ENCODE measurements at places on chromosomes 3 and 15.

DNA sequence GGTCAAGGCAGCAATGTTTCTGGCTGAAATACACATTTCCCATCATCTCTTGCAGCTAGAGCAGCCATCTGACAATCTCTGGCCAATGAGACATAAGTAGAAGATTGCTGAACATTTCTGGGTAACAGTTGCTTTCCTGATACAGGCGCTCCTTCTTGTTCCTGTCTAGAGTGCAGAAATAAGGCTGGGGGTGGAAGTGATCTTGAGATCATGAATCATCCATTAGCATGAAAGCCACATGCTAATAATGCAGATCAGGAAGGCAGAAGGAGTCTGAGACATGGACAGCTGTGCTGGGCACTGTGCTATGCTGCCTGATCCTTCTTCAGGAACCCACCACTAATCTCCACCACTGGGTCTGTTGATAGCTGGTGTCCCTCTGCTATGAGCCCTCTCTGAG lies 14.8 kb upstream of the TMEM108 start:
- DNase-seq = no peak

DNA sequence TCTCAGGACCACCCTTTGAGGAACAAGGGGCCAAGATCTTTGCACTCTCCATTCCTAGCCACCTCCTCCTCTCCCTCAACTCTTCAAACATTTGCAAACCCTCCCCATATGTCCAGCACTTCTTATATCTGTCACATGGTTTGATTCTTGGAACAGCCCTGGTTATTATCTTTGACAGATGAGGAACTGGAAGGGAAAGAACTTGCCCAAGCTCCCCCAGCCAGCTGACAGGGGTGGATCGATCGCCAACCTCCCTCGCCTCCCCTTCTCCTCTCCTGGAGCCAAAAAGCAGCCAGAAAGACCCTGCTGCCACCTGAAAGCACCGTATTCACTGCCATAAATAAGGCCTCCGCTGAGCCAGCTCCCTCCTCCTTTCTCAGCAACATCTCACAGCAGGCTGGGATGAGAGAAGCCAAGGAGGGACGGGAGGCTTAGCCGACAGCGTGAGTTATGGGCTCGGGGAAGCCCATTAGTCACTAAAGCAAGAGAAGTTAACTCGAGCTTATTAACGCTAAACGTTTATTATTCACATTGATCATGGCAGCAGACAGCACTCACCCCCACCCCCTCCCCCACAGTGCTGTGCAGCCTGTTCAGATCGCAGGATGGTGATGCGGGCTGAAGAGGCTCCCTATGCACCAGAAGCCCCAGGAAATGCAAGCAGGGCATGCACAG lies 22.2 kb upstream of the FGD5 start:
- no peak for DNase-seq

- DNase-seq = no peak
Observed at GRCh38 chr15:39592500-39592899, 11.6 kb downstream of the THBS1 start.

GRCh38 chr3:101725194-101725889 lies 928 bp downstream of the CEP97 start:
- DNase-seq = peak; percentile 4

GRCh38 chr3:169772305-169772896 lies 795 bp upstream of the MYNN start:
- DNase-seq = peak; percentile 39

GRCh38 chr15:26620528-26621458 lies 152.1 kb downstream of the GABRB3 start:
- no peak for DNase-seq

GRCh38 chr3:156291272-156292123 lies 171.1 kb downstream of the KCNAB1 start:
- DNase-seq = no peak

DNA sequence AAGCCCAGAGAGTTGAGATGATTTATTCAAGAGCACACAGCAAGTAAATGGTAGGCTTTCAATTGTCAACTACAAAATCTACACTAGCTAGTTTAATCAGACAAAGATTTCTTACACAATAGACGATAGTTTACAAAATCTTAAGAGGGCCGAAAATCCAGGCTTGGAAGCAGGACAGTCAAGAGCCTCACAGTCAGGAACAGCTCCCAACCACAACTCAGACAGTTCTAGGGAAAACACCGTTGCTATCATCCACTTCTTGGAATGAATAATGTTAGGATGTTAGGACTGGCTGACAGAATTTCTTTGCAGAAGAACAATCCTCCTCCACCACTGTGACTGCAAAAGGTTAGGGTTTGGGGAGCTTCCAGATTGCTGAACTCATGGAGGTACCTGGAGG lies 290.8 kb upstream of the ZPLD1 start:
- DNase-seq = no peak

GRCh38 chr3:53269888-53270880 lies 14.4 kb upstream of the TKT start:
- DNase-seq = no peak

- DNase-seq = no peak
Observed at GRCh38 chr3:14768182-14768790, 50.5 kb upstream of the FGD5 start.

DNA sequence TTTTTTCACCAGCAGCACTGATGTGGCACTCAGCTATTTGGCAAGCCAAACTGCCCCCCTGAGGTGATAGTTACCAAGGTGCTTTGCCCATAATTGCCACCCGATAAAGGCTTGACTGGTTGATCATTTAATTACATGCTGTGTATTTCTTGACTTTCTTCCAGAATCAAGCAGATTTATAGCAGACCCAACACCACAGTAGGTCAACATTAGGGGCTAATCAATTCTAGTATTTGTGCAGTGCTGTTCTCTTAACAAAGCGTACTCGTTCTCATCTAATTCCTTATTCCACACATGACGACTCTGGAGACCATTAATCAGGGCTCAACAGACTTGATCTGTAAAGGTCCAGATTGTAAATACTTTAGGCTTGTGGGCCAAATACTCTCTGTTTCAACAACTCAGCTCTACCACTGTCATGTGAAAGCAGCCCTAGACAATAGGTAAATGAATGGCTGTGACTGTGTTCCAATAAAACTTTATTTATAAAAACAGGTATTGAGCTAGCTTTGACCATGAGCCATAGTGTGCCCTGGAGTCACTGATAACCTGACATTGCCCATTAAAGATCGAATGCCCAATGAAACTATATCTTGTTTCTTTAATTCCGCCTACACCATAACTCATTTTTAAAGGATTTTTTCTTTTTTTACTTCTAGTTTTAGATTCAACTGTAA lies 119.1 kb upstream of the TMC3 start:
- no peak for DNase-seq

GRCh38 chr15:38793206-38793810 lies 228.7 kb upstream of the RASGRP1 start:
- DNase-seq = no peak

DNA sequence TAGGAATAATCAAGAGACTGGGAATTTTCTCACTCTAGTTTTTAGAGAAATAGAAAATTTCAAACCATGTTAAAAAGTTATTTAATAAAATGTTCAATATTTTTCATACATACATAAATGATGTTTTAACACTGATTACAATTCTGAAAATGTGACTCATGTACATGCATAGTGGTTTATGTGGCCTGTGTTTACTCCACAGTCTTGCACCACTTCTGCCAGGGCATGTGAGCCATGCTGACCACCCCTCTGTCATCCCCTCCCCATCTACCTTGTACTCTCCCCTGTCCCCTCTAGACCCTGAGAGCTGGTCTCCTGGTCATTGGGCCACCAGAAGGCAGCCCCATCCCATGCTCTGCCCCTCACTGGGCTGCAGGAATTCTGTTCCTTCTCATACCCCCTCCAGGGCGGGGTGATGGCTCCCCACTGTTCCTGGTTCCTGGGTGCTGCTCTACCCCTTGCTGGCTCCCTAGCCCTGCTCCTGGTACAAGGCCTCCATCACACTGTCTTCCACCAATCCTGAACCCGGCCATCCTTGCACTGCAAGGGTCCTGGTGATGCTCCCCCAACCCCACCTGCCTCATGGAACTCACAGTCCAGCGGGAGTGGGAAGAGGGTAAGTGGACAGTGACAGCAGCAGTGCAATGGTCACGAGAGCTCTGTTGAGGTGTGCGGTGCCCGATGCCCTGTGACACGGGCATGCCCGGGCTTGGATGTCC lies 24.2 kb upstream of the SLC41A3 start:
- DNase-seq = no peak

DNA sequence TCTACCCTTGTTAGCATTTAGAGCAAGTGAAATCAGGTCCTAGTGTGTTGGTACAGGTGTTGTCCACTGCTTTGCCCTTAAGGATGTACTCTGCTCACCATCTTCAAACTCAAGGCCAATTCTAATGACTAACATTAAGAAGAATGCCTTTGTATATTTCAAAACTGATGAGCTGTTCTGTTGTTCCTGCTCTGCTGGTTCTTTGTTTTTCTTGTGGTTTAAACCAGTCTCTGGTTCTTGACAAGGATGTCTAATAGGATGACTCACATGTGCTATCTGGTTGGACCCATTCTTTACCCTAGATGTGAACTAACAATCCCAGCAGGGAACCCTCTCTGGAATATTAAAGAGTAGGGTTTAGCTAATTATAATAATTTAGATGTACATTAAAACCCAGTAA lies 17.3 kb downstream of the ABHD5 start:
- DNase-seq = no peak

DNA sequence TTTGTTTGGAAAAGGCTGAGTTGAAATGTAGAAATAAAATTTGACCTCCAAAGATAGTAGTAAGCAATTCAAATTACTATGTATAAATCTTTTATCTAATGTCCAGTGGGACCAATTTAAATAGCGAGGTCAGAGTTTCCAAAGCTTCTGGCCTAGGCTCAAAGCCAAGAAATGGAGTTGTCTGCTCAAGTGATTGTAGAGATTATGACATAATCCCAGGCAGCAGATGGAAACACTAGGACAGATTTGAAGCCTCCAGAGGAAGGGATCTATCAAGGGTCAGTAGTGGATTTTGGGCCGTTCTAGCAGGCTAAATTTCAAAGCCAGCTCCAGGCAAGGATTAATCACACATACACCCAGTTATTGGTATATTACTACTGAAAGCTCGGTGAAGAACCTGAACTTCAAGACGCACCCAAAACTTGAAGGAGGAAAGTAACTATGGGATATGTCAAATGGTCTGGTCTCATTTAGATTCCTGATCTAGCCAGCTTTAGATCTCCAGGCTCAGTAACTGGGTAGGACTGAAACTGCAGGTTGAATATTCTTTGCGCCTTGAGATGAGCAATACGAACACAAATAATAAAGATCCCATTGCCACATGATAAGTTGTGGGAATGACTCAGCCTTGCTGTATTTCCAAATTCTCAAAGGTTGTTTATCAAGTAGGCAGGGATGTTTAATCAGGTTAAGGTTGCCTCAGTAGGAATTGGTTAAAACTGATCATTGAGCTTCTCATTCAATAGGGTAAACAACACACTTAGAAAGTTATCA lies 30.9 kb upstream of the ARRDC4 start:
- no peak for DNase-seq
